Stimulated activated CD4-positive, alpha-beta T cell treated with anti-CD3 and anti-CD28 coated beads, Interleukin-4, amount 100 ng/mL, for 24 hours (primary cell): ENCODE measurements at places on chromosomes 2 and 18.
A peak's percentile ranks its signal among the peaks of the same experiment; 100 is the strongest.

DNA sequence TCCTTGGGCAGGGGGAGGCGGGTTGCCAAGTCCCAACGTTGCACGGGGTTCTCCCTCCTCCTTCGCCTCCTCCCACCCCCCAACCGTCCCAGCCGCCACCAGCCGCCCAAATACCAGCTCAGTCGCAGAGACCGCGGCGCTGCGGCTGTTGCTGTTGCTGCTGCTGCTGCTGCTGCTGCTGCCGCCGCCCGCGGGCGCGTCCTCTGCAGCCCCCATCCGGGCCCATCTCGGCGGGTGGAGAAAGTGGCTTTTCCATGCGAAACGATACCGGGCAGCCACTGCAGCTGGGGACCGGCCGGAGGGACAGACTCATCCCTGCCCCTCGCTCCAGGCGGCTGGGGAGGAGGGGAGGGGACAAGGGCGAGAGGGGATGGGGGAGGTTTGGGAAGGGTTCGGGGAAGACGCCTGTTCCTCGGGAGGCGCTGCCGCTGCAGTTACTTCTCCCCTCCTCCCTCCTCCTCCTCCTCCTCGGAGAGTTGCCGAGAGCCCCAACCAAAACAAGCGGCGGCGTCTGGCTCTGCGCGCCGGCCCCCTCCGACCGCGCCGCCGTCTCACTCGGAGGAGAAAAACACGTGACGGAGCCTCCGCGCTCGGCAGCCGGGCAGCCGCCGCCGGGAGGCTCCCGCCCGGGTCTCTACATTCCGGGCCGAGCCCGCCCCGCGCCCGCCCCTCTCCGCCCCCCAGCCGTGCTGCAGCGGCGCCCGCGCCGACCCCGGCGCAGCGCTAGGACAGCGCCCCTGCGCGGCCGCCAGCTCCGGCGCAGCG is at the start of gene IRS1:
Gene IRS1, minus strand, starts transcription at position 610 of the 765 bp plus-strand sequence. CDS start 1,082 bp downstream, outside the sequence.
- peak; percentile 58 for DNase-seq

GRCh38 chr18:24306201-24306600 is 91.4 kb downstream of the OSBPL1A start:
- no peak for DNase-seq

DNA sequence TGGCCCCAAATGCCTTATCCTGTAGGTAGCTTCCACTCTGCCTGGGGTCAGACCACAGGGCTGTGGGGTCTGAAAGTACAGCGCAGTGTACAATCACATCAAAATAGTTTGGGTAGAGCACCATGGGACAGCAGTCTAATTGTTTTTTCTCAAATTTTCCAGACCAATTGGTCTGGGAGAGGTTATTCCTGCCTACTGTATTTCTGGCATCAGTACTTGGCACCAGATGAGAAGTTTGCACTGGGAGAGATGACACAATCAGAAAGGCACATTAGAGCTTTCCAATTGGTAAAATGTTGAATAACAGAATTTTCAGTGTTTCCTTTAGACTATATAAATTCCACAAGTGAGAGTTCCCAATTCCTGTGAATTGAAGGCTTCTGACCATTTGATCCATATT is 30.9 kb upstream of the LRRTM1 start:
- no peak for DNase-seq

- DNase-seq: no peak
Observed at GRCh38 chr2:119106301-119106897, 52.2 kb downstream of the C1QL2 start.
